ENCODE measurements at places on chromosomes 5 and 9.

DNA sequence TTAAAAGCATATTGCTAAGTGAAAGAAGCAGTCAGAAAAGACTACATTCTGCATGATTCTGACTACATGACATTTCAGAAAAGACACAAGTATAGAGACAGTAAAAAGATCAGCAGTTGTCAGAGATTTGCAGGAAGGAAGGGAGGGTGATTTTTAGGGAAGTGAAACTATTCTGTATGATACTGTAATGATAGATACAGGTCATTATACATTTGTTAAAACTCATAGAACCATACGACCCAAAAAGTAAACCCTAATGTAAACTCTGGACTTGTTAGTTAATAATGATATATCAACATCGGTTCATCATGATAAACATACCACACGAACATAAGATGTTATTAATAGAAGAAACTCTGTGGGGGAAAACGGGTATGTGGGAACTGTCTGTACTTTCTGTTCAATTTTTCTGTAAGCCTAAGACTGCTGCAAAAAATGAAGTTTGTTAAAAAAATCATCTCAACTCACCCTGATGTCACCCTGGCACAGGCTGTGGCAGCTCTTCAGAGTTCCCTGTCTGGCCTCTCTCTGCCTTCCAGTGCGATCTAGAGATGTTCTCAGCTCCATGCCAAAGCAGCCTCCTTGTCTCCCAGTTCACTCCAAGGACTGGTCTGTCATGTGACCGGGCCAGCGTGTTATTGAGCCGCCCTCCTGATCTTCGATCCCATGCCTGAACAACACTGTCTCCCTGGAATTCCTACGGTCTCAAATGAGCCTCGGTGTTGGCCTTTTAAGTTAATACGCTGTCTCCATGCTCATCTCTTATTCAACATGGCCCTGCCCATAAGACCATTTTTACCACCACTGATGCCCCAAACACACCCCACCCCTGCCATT is 35.4 kb downstream of the PRLR start:
- no peak for DNase-seq

DNA sequence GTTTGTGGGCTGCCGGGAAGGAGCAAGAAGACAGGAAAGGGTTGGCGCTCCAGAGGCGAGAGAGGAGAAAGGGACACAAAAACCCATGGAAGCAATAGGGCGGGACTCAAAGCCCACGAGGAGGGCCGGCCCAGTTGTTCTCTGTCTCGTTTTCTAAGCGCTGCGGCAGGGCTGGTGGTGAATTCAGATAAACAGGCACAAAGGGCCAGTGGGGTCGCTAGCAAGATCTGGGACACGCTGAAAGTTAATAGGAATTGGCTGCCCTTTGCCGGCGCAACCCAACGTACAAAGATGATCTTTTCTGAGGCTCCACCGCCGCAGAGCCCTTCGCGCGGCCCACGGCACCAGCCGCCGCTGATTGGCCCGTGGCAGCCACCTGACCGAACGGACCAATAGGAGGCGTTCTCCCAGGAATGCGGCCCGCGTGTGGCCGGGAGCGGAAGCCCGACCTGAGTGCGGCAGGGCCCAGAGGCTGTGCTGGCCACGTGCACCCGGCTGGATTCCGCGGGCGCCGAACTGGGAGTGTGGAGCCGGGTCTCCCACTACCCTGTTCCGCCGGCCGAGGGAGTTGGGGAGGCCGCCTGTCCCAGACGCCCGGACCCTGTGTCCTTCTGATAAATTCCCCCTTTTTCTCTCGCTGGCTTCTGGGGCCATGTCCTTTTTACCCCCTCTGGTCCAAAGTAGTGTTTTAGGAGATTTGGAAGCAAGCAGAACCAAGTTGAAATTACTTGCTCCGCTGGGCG is 16.8 kb upstream of the NSD1 start:
- DNase-seq = peak; percentile 77

- DNase-seq = no peak
These were observed 1.9 kb upstream of the CLTB start for GRCh38 chr5:176418251-176418650.

DNA sequence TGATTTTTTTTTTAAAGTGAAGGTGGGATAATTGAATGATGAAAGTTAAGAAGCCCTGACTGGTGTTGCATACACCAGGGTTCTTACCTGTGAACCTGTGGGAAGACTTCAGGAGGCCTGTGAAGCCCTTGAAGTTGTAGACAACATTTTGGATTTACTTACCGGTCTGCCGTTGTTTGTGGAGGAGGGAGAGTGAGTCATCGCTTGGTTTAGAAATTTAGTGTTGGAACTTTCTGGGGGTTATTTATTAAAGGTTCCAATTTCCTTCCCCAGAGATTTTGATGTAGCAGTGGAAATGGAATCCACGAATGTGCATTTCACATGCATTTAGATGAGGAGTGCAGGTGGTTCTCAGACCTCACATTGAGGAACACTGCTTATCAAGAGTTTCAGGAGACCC is 49.6 kb downstream of the ARHGAP26 start:
- no peak for DNase-seq

- no peak for DNase-seq
These were observed 183.1 kb upstream of the C9orf72 start for GRCh38 chr9:27756418-27756817.

DNA sequence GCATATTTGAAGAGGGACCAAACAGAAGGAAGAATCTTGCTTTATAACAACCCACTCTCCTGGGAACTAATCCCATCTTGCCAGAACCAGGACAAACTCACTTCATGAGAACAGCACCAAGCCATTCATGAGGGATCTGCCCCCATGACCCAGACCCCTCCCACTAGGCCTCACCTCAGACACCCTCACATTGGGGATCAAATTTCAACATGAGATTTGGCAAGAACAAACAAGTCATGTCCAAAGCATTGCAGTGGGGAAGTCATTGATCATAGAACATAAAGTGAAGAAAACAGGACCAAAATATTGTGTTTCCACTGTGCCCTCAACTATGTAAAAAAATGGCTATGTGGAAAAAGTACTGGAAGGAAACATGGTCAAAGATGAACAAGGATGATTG is 43.9 kb downstream of the MAP1B start:
- no peak for DNase-seq

GRCh38 chr9:9557804-9558334 is 1054.9 kb downstream of the PTPRD start:
- no peak for DNase-seq

GRCh38 chr5:174292348-174292747 is 246.8 kb downstream of the NSG2 start:
- no peak for DNase-seq

DNA sequence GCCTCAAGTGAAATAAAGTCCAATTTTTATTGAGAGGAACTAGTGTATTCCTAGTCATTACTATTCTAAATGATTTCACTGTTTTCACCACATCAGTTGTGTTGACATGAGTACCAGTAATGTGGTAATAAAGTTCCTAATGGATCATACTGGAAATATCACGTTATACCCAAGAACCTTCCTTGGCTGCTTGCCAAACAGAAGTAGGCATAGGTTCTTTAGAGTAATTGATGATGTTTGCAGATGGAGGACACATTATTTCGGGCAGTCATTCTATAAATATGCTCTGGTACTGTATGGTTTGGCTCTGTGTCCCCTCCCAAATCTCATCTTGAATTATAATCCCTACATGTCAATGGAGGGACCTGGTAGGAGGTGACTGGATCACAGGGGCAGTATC is 15.1 kb downstream of the SNCAIP start:
- no peak for DNase-seq

- no peak for DNase-seq
These were observed 95.0 kb upstream of the RUFY1 start for GRCh38 chr5:179455320-179455719.

GRCh38 chr9:88498880-88499279 is 36.1 kb upstream of the NXNL2 start:
- DNase-seq = no peak

DNA sequence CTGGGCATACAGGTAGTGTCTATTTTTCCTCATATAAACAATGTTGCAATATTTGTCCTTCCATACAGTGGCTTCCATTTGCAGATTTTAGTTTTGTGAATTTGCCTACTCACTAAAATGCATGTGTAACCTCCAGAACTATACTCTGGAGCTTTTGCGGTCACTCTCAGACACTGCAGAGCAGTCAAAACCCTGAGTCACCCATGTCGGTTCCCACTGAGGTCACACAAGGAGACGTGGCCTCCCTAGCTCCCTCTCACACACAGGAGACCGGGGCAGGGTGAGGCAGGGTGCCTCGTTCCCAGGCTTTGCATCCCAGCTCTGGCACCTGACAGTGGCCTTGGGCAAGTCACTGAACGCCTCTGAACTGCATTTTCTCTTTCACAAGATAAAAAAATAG is 55.5 kb upstream of the ZNF354A start:
- no peak for DNase-seq

DNA sequence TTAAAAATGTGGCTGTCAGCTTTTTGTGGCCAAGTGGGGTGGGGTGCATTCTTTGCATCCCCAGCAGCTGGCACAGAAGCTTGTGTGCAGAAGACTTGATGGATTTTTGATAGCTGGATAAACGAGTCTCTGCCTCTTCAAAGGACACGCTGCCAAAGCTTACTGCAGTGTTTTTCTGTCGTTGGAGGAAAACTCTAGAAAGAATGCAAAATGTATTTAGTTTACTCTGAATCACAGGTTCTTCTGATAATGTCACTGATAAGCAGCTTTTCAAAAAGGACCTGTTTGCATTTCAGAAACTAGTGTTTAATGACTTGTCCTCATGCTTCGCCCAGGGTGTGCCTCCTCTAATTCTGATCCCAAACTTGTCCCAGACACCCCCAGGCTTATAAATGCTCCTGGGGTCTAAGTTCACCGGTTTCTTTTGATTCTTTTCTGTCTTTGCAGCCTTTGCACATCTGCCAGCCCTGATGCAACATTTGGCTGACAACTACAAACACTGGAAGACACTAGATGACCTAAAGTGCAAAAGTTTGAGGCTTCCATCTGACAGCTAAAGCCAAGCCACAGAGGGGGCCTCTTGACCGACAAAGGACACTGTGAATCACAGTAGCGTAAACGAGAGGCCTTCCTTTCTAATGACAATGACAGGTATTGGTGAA is 66.0 kb downstream of the WDR41 start:
- no peak for DNase-seq

- peak; percentile 11 for DNase-seq
These were observed 51.5 kb downstream of the CEP120 start for GRCh38 chr5:123371575-123372179.

GRCh38 chr9:13428766-13429165 is 149.3 kb upstream of the MPDZ start:
- DNase-seq = no peak

- no peak for DNase-seq
These were observed 63.3 kb downstream of the WNK2 start for GRCh38 chr9:93247099-93247865.

DNA sequence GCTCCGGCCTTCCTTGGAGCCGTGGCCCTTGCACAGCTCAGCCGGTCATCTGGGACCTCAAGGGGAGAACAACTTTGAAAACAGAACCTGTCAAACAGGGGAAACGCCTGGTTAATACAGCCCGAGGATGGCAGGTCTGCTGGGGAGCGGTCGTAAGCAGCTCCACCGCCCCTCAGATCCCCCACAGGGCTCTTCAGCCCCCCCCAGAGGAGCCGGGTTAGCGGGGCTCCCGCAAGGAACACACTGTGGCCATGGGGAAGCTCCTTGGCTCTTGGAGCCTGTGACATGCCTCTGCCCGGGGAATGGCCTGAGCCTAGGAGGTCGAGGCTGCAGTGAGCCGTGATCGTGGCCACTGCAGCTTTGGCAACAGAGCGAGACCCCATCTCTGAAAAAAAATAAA is 6.8 kb downstream of the TMEM250 start:
- DNase-seq = no peak

- DNase-seq = peak; percentile 78
These were observed 13.4 kb upstream of the FGF1 start for GRCh38 chr5:142699184-142699720.

GRCh38 chr5:124302533-124302932 is 443.9 kb downstream of the ZNF608 start:
- no peak for DNase-seq

DNA sequence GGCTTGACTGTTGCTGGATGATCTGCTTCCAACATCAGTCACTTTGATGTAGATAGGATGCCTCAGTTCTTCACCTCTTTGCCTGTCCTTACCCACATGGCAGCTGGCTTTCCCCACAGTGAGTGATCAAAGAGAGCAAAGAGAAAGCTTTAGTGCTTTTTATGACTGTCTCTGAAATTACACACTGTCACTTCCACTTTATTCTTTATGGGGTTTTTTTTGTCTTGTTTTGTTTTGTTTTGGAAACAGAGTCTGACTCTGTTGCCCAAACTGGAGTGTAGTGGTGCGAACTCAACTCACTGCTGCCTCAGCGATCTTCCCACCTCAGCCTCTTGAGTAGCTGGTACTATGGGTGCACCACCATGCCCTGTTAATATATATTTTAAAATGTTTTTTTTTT is 32.4 kb upstream of the C5orf24 start:
- no peak for DNase-seq

DNA sequence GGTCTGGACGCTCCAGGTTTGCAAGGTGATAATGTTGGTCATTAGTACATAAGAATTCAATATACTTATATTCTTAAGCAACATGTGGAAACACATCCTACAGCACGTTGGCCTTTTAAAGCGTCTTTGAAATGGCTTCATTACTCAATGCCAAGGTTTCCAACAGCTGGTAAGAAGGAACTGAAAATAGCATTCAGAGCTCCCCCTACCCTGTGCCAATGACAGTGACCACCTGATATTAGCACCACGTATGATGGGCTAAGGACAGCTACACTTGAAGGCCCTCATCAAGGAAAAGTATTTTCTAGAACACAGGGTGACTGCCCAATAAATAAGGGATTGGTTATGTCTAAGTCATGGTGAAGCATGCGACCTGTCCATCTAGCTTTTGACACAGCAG is 9.9 kb downstream of the ZNF622 start:
- no peak for DNase-seq

- DNase-seq = no peak
These were observed 2.5 kb downstream of the CXXC5 start for GRCh38 chr5:139650689-139651042.

DNA sequence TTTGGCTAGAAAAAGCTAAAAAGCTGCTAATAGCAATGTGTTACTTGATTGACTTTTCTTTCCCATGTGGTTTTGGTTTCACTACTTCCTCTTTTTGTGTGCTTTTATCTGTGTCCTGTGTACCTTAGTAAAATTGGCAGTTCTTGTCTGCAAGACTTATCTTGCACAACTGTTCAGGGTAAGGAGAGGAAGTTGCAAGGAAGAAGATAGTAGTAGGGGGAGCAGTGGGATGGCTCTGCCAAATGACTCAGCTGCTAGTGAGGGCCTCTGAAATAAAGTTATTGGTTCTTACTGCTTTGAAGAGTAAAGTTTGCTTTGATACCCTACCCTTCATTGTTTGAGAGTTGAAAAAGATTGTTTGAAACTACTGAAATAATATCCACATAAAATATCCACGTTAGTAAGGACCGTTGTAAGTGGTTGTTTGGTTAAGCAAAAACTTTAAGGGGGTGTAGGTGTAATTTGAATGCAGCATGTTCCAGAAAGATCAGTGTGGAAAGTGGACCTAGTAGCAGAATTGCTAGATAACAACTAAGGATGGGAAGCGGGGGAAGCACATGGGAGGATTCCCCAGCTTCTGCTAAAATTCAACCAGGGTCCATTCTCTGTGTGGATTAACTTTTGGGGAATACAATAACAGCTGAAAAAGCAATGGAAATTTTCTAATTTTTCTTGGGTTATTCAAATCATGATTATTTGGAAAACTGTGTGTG is 123.5 kb downstream of the SCAMP1 start:
- no peak for DNase-seq

GRCh38 chr5:81579262-81579924 is 171.5 kb downstream of the SSBP2 start:
- no peak for DNase-seq

- DNase-seq = no peak
These were observed 10.8 kb downstream of the TNFSF8 start for GRCh38 chr9:114919611-114920010.

Data from stimulated activated CD4-positive, alpha-beta T cell treated with anti-CD3 and anti-CD28 coated beads, Interleukin-4, amount 100 ng/mL, for 48 hours (primary cell).